ENCODE measurements at places on chromosomes 4 and X. TPM values are rescaled to one million over a fixed set of nuclear protein-coding genes. Genes with fewer than 3 reads are reported as not detected.
A peak's percentile ranks its signal among the peaks of the same experiment; 100 is the strongest.

DNA sequence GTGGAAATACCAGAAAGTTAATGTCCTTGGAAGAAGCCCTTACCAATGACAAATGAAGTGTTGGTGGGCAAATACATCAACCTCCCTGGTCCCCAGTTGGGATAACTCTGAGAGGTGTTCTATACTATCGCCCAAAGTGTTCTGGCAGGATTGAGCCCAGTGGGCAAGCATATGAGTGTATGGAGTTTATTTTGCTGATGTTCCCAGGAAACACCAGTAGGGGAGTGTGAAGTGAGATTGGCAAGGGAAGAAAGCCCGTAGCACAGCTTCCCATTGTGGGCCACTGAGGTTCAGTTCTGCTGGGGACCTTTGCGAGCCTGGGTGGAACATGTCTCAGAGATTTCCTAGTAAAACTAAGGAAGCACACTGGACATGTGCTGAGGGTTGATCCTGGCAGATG, 65.1 kb downstream of the ARHGAP6 start:
- no peak for DNase-seq

The SPANXA1 gene
- not detected for total RNA-seq

DNA sequence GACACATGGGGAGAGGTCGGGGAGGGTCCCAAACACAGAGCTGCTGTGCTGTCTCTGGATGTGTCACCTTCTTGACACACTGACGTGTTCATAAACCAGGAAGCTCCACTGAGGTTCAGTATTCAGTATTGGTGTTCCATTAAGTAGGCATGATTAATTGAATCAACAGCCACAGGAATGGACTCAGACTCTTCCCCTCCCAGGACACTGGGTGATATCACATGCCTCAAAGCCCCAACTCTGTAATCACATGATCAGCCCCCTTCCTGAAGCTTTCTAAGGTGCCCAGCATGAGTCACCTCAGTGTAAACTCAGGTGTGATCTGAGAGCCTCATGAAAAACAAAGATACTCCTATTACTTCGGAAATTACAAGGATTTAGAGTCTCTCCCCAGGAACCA, 21.1 kb upstream of the HNRNPD start:
- DNase-seq, result no peak

DNA sequence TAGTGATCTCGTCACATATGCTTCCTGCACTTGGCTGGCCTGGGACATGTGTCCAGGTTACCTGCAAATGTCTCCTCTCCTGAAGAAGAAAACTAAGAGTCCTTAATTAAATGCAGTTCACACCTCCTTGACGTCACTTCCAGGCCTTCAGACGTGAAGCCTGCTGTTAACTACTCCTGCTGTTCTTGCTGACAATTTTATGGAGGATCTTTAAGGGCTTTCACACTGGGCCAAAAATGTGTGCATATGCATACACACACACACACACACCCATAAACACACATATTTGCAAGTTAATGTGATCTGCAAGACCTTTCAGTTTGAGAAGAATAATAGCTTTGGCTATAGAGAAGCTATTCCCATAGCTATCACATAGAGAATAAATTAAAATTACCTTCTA, 267.9 kb downstream of the AFF2 start:
- DNase-seq, result no peak

- no peak for DNase-seq
Measured at GRCh38 chr4:10622728-10623127, 61.8 kb downstream of the CLNK start.

The VCX3B gene
- not detected for total RNA-seq

DNA sequence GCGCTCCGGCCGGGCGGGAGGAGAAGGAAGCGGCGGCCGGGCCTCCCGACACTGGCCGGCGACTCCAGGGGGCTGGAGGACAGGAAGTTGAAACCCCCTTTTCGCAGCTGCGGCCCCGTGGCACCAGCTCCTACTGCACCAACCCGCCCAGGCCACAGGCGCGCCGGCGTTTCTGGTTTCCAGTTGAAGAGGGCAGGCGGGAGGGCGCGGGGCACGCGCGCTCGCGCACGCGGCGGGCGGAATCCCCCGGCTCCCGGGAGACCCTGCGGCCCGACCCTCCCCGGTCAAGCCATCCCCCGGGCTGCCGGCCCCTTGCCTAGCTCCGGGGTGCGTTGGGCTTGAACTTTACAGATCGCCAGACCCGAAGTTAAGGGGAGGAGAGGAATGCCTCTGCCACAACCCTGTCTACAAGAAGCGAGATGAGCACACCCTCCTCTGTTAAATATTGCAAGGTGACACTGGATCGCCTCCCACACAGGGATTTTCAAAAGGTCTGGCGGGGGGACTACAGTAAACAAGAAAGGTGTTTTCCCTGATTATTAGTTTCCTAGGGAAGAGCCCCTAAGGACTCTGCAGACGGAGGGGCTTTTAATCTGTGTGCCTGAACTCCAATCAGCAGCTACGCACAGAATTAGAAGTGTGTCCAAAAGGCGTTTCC, 1.4 kb downstream of the ELOVL6 start:
- DNase-seq, result peak; percentile 47

The HMGB2 gene
- total RNA-seq, result 334 TPM

- no peak for DNase-seq
Measured at GRCh38 chr4:65868096-65868824, 198.0 kb upstream of the EPHA5 start.

DNA sequence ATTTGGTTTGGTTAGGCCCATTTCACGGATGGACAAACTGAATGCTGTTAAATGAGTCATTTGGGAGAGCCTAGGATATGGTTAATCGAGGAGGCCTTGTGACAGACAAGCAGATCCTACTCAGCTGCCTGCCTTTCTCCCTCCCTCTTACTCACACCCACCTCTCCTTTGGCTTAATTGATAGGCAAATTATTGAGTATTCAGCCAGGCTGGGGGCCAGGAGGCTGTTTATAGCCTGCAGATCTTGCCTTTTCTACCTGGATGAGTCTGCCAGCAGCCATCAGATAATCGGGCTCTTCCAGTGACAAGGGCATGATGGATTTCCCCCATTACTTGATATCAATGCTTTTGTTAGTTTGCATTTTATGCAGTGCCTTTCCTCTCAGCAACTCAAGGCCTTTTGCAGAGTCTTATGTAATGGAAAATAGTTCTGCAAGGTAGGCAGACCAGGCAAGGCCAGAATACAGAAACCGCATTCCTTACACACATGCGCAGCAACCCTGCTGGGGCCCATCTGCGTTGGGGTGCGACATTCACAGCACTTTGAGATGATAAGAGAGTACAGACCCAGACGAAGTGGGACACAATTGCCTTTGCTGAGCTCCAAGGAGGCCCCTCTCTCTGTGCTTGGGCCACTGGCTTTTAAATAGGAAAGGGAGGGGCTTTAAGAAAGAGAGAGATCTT, 96.2 kb upstream of the ATP6AP2 start:
- DNase-seq, result no peak

DNA sequence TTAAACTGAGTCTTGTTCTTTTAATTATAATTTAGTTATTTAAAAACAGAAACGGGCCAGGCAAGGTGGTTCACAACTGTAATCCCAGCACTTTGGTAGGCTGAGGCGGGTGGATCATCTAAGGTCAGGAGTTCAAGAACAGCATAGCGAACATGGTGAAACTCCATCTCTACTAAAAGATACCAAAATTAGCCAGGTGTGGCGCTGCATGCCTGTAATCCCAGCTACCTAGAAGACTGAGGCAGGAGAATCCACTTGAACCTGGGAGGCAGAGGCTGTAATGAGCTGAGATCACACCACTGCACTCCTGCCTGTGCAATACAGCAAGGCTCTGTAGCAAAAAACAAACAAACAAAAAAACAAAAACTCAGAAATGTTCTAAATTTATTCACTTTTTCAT, 852.9 kb downstream of the TECRL start:
- DNase-seq, result no peak

GRCh38 chr4:77453911-77454310, 151.7 kb upstream of the CXCL13 start:
- DNase-seq, result no peak

The GLRB gene
- total RNA-seq, result 5.1 TPM

DNA sequence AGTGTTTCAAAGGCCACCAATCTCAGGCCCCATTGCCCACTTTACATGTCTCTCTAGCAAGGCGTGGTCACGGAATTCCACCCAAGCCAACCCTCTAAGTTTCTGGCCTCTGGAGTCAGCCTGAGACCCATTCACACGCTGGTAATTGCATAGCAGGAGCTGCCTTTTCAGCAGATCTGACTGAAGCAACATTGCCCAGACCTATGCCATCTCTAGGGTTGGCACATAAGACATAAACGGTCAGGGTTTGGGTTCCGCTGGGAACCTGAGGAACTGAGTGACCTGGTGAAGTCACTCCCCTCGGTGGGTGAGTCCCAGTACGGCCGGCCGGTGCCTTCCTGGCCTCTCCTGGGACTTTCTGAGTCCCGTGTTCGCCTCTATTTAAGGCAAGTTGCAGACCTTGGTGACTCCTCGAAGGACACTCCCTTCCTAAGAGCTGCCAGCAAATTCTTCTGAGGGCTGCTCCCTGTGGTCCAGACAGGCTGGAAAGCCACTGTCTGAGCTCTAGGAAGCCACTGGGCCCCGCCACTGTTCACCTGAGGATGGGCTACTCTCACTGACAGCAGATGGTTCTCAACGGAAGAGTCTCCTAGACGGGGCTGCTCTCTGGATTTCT, 15.9 kb downstream of the CTAG1A start:
- DNase-seq, result no peak

The CORIN gene
- total RNA-seq, result not detected

DNA sequence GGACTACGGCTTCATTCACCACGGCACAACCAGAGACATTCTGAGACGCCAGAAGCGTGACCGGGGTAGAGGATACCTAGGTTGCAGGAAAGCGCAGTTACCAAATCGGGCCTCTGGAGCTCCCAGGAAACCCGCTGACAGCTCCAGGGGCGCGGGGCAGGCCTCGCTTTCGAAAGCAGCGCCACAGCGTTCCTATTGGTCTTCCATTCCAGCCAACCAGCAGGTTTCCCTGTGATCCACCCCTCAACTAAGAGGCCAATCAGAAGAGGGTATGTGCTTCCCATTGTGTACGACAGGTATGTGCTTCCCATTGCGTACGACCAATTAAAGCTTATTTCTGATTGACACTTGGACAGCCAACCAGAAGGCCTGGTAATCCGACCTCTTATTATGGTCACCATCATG, 14.9 kb downstream of the SNX12 start:
- DNase-seq, result peak; percentile 24
